ENCODE measurements at places on chromosomes 2 and 18.
A peak's percentile ranks its signal among the peaks of the same experiment; 100 is the strongest.

GRCh38 chr2:168687314-168687713 is 115.1 kb upstream of the NOSTRIN start:
- no peak for DNase-seq

GRCh38 chr2:149466635-149467034 is 120.9 kb downstream of the MMADHC start:
- DNase-seq: no peak

- no peak for DNase-seq
These were observed 584.3 kb downstream of the ADCYAP1 start for GRCh38 chr18:1488957-1489356.

DNA sequence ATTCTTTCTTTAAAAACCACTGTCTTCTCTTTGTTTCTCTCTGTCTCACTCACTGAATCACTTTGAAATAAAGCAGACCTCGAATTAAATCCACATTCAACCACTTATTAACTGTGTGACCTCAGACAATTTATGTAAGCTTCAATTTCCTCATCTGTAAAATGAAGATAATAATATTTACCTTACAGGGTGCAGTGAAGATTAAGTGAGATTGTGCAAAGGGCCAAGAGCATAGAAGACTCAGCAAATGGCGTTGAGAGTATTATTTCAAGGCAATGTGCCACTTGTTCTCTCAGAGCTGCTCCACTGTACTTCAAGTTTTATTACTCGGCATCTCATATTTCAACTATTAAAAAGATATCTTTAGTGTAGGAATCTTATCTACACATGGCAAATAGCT is 454.2 kb upstream of the HNRNPA3 start:
- DNase-seq: peak; percentile 25

DNA sequence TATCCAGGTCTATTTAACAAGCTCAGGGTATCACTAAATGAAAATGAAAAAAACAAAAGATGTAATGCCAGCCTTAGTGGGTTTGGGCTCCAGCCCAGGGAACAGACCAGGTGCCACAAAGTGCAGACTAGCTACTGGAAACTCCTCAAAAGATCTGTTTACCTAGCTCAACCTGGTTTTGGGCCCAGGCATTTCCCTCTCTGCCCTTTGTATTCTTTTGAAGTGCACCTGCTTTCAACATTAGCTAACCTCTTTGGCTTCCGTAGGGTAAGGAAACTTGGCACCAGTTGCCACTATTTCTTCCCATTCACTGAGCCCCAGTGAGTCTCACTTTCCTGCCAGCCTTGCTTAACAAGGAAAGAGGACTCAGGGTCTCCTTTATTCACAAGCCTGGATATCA is 123.6 kb upstream of the CDCA7 start:
- DNase-seq: no peak

- no peak for DNase-seq
These were observed 8.0 kb downstream of the GLI2 start for GRCh38 chr2:120743657-120744056.

DNA sequence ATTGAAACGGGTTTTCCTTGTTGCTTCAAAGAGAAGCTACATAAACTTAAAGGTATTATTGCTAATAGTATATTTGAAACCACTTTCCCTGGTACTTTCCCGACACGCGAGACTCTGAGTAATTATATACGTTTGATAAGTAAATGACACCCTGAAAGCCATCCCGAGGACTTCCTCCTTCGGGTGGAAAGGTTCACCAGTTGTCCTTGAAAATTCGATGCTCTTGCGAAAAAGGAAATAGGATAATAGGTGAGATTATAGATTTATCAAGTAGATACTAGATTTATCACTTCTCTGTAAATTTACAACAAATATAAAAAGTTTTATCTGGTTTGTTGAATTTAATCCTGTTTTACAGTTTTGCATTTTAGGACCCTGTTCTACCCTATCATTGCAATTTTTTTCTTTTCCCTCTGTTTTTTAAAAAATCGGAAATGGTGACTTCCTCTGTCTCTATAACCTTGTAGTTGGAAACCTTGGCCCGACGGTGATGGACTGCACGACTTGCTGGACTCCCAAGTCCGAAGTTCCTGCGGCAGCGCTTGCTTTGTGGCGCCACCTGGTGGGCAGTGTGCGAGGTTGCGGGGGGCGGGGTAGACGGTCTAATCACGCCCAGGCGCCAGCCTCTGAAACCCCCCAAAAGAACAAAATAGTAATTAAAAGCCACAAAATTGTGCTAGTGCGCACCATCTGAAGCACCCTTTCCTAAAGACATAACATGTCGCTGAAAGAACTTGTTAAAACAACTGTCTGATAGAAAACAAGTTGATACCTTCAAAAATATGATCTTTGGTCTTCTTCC is 972 bp upstream of the DLX2 start:
- peak; percentile 82 for DNase-seq

DNA sequence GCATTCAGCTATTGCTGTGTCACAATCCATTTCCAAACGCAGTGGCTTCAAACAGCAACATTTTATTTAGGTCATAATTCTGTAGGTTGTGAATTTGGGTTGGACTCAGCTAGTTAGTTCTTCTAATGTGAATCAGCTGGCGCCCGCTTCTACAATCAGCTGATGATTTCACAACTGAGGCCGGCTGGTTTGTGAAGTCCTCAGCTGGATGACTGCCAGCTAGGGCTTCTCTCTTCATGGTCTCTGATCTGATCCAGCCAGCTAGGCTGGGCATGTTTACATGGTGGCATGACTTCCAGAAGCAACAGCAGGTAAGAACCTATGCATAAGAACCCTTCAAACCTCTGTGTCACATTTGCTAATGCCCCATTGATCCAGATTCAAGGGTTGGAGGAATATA is 172.0 kb downstream of the SLC4A10 start:
- DNase-seq: no peak

DNA sequence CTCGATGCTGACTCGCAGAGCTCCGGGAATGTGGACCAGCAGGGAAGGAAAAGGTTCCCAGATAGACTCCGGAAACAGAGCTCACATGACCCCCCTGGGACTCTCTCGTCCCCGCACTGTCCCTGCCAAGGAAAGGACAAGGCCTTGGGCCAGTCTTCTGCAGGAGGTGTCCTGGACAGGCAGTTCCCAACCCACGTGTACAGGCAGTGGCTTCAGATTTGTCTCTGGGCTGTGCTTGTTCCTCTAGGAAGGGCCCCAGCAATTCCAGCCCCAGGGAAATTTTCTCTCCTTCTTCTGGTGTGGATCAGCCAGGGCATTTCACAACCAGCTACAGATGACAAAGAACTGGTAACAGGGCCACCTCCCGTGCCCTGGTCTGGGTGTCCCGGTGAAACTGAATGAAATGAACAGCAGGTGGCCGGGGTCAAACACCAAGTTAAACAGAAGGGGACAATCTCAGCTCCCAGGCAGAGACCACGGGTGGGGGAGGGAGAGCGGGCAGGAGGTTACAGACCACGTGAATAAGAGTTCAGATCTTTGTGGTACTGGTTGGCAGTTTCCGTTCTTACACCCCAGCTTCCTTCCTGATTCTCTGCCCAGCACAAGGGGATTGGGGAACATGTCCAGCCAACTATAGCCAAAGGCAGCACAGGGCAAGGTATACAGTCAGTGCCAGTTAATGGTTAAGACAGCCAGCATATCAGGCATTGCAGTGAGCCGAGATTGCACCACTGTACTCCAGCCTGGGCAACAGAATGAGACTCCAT is 52.2 kb upstream of the CAB39 start:
- DNase-seq: no peak

GRCh38 chr2:54955358-54956110 is 94.7 kb downstream of the RTN4 start:
- no peak for DNase-seq

- DNase-seq: no peak
These were observed 152.1 kb upstream of the KYNU start for GRCh38 chr2:142725386-142725785.

DNA sequence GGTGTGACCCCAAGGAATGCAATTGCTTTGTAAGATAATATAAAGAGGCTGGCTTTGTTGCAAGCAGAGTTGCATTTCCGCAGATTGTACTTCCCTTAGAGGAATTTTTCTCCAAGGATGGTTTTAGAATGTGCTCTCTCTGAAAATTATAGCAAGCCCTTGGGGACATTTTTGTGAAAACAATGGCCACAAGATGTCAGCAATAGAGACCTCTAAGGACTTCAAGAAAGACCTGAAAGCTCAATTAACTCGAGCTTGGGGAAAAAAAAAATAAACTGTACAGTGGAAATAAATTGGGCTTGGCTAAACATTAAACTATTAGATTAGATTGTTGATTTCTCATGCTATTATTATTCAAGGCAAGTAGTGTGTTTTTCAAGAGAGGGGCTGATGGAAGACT is 81.3 kb upstream of the KYNU start:
- DNase-seq: no peak

GRCh38 chr18:30623401-30624065 is 419.0 kb downstream of the DSC3 start:
- DNase-seq: no peak

GRCh38 chr2:177221534-177221933 is 8.9 kb downstream of the HNRNPA3 start:
- no peak for DNase-seq

DNA sequence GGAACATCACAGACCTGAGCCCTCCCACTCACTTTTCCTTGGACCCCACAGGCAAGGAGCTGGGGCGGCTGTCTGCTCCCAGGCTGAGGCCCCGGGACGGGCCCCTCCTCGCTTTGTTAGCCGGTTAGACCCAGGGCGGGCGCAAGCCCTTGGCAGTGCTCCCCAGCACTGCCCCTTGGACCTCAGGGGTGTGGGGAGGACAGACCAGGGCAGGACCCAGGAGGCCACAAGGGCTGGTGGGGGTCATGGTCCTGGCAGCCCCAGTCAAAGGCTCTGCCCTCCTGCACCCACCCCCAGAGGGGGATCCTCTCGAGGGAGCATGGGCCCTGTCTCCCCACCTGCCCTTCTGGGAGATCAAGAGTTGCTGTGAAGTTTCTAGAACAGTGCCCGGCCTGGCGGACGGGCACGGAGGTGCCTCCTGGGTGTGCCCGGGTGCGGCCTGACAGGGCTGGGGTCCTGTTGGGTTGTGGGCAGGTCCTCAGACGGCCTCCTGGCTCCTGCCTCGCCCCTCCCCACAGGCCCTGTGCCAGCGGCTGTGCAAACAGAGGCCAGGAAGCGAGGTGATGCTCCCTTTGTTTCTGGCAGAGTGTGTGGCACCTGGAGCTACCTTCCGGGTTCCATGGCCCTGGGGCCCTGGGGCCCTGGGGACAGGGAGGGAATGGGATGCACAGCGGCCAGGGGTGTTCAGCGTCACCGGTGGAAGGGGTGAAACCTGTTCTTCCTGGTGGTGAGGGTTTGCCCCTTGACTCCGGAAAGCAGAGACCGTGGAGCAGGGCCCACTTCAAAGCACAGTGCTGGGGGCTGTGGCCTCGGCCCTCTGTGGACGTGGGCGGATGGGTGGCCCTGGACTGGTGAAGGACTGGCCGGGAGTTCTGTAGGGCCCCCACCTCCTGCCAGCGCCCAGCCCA is 2.9 kb upstream of the GAL3ST2 start:
- DNase-seq: no peak

DNA sequence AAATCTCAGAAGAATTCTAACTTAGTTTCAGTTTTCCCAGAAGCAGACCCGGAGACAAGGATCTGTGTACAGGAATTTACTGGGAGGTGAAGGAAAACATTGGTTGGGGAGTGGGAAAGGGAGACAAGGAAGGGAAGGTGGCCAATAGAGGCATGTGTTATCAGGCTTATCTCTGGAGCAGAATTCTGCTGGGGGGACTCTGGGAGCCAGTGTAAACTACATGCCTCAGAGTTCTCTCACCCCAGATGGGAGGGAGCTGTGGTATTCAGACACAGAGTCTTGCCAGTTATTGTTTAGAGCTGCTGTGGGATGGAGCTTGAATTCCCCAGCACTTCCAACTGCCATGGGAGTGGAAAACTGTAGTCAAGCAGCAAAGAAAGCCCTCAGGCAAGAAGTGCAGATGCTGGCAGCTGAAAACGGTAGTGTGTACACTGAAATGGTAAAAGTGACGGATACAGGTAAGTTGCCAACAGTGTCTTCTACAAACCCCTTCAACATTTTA is 19.0 kb downstream of the DNPEP start:
- no peak for DNase-seq

DNA sequence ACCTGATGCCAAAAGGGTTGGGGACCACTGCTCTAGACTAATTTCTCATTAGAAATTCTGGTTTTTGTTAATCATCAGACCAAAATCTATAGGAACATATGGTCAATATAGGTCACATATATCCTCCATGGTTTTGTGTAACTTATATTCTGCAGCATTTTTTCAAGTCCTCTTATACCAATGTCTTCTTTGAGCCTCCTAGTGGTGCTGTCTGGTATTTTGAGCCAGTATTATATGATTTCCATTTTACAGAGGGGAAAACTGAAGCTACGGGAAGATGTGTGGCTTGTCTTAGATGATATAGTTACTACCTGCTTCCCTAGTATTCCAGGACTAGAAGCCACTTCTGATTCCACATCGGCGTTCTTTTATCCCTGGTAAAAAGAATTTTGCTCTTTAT is 13.8 kb downstream of the MAPK4 start:
- DNase-seq: no peak

Data from HEK293T (cell line).